ENCODE measurements at places on chromosomes 11 and 22.

DNA sequence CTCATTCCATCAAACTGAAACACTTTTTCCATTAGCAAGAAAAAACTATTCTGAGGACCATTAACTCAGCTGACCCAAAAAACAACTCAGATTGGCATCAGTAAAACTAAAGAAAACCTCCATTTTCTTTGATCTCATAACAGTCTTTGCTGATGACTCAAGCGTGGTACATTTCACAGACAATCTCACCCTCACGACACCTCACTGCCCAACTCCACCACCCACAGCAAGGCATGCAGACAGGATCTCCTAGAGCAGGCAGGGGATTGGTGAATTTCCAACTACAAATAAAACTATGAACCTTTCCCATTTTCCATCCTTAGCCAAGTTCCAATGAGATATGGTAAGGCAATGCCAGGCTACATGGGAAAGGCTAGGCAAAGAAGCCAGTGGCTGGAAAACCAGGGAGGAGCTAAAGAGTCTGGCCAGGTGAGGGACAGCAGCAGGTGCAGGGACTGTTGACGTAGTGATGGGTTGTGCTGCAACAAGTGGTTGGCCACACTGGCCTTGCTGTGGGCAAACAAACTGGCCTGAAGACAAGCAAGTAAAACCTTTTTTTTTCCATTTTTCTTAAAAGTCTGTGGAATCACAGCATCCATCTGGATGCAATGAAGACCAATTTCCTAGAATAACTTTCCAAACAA, 97.2 kb downstream of the SERGEF start:
- DNase-seq = no peak

DNA sequence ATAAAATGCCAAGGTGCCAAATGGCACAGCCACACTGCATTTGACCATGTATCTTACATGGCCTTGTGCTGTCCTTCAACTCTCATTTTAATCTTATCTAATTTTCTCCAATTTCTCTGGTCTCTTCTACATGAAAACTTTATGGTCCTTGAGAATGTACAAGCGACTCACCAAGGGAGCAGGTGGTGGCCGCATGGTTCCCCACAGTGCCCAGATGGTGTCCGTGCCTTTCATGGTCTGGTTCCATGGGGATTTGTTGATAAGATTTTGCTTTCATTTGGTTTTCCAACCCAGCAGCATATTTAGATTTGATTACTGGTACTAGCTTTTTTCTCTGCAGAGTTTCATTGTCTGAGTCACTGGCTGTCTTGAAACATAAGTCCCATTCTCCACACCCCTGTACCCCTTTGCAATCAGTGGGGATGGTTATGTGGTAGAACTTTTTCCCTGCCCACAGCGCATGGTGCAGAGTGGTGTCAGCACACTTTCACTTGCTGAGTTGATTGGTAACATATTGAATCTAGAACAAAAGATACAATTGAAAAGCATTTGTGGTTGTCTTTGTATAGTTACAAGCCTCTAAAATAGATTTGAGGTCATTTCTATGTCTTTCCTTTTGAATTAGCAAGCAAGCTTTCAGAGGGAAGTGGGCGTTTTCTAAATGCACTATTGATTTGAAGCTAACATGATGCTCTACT, 24.1 kb downstream of the ZNRF3 start:
- DNase-seq = no peak

DNA sequence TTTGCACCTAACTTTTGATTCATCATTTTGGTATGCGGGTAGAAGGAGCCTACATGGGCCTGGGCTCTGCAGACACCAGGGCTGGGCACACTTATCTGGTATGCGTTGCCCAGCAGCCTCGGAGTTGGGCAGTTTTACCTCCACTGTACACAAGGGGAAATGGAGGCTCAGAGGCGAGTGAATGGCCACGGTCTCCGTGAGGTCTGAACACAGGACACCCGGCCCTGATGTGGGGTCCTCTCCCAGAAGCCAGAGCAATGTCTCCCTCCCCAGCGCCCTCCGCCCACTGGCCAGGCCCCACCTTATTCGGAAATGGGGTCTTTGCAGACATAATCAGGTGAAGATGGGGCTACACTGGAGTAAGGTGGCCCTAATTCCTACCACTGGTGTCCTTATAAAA, 43.7 kb downstream of the OSBPL5 start:
- DNase-seq = no peak

DNA sequence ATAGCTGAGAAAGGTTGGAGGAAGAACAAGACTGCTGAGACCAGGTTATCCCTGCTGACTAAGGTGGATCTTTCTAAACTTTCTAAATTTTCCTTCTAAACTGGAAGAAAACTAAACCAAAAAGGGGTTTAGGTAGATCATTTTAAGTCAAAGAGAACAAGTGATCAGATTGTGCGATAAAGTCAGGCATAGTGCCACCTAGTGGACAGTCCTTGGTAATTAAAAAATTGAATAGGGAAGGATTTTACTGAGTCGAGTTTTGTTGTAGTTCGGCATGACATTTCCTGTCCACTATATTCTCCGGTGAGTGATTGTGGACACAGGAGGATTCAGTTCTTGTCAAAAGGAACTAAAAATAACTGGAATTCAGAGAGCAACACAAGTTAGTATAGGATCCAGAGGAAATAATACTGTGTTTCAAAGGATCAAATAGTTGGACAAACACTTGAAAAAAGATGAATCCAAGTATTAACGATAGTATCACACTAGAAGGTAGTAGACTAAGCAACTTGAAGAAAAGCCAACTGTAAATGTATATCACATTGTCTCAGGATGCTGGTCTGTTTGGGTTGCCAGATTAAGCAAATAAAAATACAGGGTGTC, 1236.4 kb downstream of the FAM181B start:
- no peak for DNase-seq

- DNase-seq = no peak
Measured at GRCh38 chr11:119441898-119442243, 18.9 kb upstream of the THY1 start.

DNA sequence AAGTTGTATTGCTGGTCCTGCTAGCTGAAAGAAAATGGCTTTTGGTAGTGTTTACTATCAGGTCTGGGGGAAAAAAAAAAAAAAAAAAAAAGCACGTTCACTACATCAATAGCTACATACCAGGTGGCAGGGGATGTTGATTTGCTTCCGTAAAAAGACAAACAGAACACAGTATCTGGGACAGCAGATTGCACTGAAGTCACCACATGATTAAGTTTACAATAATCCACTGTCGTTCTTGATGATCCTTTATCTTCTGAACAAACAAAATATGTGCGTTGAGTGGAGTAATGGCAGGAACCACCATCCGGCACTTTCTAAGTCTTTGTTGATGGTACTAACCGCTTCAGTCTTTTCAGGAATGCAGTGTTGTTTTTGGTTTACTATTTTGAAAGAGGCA, 48.7 kb downstream of the DDX6 start:
- DNase-seq = no peak

DNA sequence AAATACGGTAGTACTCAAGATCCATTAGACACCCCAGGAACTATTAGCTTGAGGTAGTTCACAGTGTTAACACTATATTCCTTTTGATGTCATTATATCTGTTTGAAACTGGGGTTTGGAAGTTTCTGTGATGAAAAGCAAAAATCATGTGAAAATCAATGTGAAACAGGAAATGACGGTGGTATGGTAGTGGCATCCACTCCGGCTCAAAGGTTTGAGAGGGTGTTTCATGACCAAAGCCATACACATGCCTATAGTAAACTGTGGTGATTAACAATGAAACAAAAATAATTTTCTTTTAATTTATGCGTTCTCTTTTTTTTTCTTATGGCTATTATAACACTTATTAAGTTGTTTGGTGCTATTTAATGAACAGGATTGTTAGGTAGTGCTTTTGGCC, 10.9 kb downstream of the RAB38 start:
- no peak for DNase-seq

- DNase-seq = no peak
Measured at GRCh38 chr11:15958910-15959309, 397.4 kb downstream of the SOX6 start.

DNA sequence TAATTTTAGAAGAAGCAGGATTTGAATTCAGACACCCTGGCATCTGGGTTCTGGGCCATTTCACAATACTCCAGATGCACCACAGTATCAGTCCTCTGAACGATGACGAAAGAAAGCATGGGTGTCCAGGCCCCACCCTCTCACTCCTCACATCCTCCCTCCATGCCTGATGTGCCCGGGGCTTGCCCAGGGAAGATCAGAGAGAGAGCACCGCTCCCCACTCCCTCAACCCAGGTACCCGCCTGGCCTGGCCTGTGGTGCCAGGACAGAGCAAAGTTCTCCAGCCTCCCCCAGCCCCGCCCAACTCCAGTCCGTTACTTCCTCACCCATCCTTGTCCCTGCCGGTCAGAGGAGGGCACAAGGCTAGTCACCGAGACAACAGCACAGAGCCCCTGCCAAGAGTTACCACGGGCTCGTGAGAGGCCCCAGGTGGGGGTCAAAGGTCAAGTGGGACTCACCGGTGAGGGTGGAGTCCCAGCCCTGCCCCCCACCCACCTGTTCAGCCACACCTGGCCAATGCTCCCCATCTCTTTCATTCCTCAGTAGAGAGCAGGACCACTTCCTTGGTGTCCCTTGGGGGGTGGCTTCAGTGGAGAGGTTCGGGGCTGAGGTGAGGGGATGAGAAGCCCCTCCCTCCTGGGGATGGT, 8.1 kb downstream of the BCL9L start:
- DNase-seq = no peak

DNA sequence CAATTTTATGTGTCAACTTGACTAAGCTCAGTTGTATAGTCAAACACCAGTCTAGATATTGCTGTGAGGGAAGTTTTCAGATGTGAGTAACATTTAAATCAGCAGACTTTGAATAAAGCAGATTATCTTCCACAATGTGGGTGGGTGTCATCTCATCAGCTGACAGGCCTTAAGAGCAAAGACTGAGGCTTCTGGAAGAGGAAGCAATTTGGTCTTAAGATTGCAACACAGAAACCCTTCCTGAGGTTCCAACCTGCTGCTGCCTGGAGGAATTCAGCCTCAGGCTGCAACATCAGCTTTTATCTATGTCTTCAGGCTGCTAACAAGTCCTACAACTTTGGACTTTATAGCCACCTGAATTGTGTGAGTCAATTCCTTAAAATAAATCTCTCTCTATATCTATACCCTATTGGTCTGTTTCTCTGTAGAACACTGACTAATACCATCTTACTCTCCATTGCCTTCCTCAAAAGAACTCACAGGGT, 277.2 kb upstream of the PLET1 start:
- DNase-seq = no peak

DNA sequence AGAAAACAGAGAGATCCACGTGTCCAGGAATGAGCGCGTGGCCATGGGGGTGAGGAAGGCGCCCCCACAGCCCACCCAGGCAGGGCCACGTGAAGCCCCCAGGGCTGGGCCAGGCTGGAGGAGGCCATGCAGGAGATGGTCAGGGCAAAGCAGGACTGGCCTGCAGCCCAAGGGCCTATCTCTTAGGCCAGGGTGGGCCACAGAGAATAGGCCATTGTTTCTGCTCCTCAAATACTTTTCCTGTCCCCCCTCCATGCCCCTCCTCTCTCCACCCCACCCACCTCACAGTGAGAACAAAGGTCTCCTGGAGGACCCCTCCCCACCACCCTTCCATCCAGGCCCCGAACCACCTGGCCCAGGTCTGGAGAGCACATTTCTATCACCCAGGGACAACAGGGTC, 8.3 kb upstream of the CDC42EP1 start:
- no peak for DNase-seq

- DNase-seq = no peak
Measured at GRCh38 chr11:3877364-3878257, 22.1 kb downstream of the STIM1 start.

DNA sequence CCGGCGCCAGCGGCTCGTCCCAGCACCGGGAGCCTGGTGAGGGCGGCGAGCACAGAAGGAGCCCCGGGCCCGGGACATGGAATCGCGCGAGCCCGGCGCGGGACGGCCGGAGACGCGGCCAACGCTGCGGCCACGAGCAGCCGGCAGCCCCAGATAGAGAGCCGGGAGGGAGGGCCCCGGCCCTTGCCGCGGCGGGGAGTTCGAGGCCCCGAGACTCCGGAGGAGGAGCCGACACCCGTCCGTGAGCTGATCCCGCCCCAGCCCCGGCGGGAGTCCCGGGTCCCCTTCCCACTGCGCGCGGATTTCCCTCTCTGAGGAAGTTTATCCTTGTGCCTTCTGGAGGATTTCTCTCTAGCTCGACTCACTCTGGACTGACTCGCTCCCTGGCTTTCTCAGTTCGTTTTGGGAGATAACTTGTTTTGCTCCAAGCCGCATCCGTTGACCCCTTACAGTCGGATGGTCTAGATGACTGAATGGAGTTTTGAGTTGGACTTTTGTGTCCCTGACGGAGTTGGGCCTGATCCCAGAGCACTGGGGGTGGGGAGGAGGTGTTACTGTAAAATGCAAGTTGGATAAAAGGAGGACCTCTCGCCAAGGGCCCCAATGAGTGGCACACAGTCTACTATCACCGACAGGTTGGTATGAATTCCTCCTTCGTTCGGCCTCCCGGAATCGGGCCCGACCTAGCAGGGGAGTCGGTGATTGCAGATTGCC, 585 bp downstream of the ARHGEF12 start:
- no peak for DNase-seq

GRCh38 chr11:3184732-3185347, 19.7 kb upstream of the OSBPL5 start:
- DNase-seq = no peak

- DNase-seq = no peak
Measured at GRCh38 chr11:64225608-64226506, at the start of the genes NUDT22 and TRPT1. Gene NUDT22 (plus strand): TSS chr11:64226274. CDS start chr11:64226653, 379 bp downstream. Gene TRPT1 (minus strand): TSS chr11:64226186. CDS start chr11:64225860, 326 bp downstream.

GRCh38 chr11:126465573-126466188, 110.2 kb downstream of the ST3GAL4 start:
- no peak for DNase-seq

DNA sequence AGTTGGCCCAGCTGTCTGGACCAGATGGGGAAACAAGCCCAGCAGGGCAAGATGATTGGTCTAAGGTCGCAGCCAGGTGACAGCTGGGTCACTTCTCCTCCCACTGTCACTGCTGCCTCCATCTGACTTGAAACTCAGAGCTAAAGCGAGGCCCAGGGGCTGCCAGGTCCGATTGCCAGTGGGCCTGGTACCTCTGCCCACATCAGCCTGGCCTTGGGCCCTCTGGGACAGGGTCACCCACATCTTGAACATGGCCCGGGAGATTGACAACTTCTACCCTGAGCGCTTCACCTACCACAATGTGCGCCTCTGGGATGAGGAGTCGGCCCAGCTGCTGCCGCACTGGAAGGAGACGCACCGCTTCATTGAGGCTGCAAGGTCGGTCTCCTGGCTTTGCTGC, 5.8 kb downstream of the SSH3 start:
- no peak for DNase-seq

- DNase-seq = no peak
Measured at GRCh38 chr22:31625661-31626426, 36.2 kb downstream of the PISD start.

- DNase-seq = no peak
Measured at GRCh38 chr11:45385844-45386243, 99.7 kb upstream of the SYT13 start.

- DNase-seq = no peak
Measured at GRCh38 chr11:5297721-5298323, 3.9 kb downstream of the OR51B4 start.

DNA sequence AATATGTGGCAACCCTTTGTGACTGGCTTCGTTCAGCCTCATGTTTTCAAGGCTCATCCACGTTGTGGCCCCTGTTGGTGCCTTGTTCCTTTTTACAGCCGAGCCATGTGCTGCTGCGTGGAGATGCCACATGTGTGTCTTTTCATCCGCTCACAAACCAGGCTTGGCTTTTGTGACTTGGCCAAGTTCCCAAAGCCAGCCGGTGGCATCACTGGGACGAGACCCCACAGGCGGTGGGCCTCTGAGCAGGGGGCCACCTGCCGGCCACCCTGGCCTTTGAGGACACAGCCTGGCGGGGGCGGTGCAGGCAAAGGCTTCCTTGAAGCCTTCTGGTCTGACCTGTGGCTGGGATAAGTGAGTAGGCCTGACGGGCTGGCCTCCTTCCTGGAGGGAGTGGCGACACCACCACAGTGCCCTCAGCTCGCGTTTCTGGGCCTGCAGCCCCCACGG, 10.5 kb downstream of the GRK2 start:
- DNase-seq = no peak

Measured in cortex of kidney (tissue), 1 donor.